Activated B cell treated with CpG ODN at 0.5 μM for 24 hours (primary cell): ENCODE measurements at places on chromosomes 12 and 14.
A peak's percentile ranks its signal among the peaks of the same experiment; 100 is the strongest.

DNA sequence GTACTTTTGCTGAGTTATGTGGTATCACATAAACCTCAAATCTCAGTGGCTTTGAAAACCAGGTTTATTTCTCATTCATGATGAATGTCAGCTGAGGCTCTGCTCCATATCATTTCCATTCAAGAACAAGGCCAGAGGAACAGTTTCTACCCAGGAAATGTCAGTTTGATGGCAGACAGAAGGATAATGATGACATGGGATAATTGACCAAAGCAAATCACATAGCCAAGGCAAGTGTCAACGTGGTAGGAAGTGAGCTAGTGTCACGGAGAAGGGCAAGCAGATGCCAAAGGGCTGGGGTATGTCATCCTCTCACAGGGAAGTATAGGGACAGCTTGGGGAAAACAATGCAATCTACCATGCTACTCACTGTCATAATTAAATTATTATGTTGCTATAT lies 12.3 kb upstream of the PDE3A start:
- no peak for DNase-seq

DNA sequence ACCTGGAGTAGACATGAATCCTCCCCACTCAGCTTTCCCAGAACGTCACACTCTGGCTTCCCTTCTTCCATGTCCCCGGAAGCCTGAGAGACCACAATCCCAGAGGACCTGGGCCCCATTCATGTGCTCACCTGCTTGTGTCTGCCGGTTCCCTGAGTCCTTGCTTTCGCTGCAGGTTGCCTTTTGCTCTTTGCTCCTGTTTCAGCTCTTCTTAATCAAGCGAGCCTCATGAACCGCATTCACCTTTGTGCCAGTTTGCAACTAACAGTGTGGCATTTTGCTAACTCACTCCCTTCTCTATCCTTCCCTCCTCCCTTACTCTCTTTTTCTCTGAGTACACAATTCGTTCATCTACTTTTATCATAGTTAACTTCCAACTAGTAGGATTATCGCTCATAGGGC lies 23.1 kb downstream of the ENTPD5 start:
- DNase-seq = no peak

DNA sequence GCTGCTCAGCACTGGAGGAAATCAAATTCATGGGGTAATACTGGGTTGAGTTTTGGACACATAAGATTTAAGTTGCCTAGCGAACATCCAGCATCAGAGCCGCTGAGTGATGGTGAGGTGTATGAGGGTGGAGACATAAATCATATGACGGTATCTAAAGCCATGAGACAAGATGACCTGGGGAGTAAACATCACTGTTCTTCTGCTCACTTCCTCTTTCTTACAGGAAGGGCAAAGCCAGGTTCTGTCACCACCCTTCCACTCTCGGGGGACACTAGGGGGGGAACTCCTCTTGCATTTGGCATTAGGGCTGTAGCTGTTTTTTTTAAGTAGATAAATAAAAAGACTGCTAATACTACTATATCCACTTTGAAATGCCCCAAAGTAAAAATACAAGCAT lies 24.0 kb downstream of the PRDM4 start:
- peak; percentile 53 for DNase-seq

DNA sequence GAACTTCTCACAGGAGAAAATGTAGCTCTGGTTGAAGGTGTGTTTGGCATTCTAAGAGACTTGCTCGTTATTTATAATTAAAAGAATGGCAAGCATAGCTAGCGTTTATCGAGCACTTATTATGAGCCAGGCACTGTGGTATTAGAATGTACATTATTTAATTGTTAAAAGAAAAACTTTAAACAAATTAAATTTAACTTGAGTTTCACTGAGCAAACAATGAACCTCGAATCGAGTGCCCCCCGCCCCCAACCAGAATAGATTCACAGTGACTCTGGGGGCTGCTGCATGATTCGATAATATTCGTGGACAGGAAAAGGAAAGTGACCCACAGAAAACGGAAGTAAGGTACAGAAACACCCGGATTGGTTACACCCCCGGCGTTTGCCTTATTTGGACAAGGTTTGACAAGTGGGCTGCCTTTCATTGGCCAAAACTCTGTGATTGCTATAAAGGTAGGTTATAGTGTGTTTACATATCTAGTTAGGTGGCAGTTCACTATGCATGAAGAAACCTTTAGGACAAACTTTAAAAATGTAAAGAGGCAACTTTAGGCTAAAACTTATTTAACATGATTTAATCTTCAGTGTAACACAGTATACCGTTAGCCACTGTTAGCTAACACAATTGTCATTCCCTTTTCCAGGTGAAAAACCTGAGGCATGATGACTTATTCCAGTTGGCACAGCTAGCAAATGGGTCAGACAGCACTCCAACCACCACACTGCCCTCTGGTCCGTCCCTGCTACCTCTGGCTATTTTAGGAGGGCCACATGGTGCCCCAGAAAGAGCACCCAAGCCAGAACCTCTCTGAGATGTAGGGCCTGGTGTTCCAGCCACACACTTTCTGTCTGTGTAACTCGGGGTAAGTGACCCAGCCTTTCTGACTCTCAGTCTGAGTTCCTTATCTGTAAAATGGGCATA lies 7.1 kb downstream of the SCNN1A start:
- DNase-seq = no peak

- DNase-seq = no peak
Measured at GRCh38 chr14:80212023-80212397, 706 bp upstream of the DIO2 start.

GRCh38 chr12:132144115-132144809 lies at the start of the genes DDX51 and NOC4L:
TSS of gene DDX51 (minus strand) at chr12:132144319. CDS start at chr12:132144296, 23 bp downstream.
TSS of gene NOC4L (plus strand) at chr12:132144457. CDS start at chr12:132144489, 32 bp downstream.
- DNase-seq = peak; percentile 99

DNA sequence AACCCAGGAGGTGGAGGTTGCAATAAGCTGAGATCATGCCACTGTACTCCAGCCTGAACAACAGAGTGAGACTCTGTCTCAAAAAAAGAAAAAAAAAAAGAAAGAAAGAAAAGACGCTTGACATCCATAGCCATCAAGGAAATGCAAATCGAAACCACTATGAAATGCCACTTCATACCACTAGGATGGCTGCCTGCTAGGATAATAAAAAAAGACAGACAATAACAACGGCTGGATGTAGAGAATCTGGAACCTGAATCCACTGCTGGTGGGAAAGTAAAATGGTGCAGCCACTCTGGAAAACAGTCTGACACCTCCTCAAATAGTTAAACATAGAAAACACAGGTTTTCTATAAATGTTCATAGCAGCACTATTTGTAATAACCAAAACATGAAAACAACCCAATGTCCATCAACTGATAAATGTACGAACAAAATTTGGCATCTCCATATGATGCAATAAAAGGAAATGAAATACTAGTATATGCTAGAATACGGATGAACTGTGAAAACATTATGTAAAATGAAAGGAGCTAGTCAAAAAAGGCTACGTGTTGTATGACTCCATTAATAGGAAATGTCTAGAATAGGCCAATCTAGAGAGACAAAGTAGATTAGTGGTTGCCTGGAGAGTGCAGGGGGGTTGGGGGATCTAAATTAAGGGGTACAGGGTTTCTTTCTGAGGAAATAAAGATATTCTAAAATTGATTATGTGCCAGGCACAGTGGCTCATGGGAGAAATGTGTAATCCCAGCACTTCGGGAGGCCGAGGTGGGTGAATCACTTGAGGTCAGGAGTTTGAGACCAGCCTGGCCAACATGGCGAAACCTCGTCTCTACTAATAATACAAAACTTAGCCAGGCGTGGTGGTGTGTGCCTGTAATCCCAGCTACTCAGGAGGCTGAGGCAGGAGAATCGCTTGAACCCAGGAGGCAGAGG lies 9.7 kb downstream of the WSB2 start:
- DNase-seq = no peak

GRCh38 chr14:74937171-74937570 lies 14.1 kb upstream of the RPS6KL1 start:
- no peak for DNase-seq

DNA sequence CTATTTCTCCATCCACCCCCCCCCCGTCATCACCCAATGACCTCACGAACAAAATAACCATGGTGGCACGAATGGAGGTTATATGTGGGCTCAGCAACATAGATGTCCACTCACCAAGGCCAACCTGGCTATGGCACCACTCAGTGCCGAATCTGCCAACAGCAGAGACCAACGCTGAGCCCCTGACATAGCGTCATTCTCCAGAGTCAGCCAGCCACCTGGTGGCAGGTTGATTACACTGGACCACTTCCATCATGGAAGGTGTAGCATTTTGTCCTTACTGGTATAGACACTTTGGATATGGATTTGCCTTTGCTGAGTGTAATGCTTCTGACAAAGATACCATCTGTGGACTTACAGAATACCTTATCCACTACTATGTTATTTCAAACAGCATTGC lies 24.2 kb upstream of the DYRK2 start:
- DNase-seq = no peak
